ENCODE measurements at places on chromosomes 11 and 22.

DNA sequence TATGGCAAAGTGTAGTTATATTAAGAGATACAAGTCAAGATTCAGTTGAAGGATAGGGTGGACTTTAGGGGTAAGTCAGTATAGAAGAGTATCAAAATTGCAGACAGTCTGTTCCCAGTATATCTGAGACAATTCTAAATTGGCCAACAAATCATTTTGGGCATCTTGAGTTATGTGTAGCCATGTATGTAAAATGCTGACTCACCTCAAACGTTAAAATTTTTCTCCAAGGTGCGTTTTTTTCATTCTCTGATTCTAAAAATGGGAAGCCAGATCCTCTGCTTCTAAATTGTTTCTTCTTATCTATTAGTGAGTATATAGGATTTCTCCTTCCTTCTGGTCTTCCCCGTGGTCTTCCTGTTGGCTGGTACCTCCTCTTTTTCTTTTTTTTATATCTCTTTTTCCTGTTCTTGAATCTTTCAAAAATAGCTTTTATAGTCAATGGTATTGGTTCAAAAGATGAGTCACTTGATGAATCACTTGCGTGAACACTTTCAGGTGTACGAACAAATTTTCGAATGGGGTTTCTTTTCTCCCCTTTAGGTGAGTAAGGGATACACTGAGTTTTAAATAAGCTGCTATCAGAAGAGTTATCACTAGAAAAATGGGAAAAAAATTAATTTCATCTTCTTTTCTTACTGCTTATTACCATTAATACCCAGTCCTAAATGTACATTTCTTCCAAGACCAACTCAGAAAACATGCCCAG lies 3.2 kb downstream of the TAF1D start:
- DNase-seq: no peak

GRCh38 chr11:44777209-44778194 lies 50.7 kb downstream of the TSPAN18 start:
- DNase-seq: peak; percentile 78

- DNase-seq: peak; percentile 73
Measured at GRCh38 chr11:131688048-131688693, 317.8 kb downstream of the NTM start.

- DNase-seq: no peak
Measured at GRCh38 chr11:45141631-45142030, 4.8 kb upstream of the PRDM11 start.

- DNase-seq: no peak
Measured at GRCh38 chr22:49426098-49426497, 401.6 kb downstream of the BRD1 start.

- DNase-seq: no peak
Measured at GRCh38 chr11:12017865-12018453, 9.5 kb upstream of the DKK3 start.

- DNase-seq: peak; percentile 47
Measured at GRCh38 chr11:132519241-132519815, 1013.0 kb downstream of the OPCML start.

- DNase-seq: no peak
Measured at GRCh38 chr11:8060146-8060719, 20.8 kb upstream of the TUB start.

- no peak for DNase-seq
Measured at GRCh38 chr11:104199053-104199452, 35.1 kb upstream of the PDGFD start.

DNA sequence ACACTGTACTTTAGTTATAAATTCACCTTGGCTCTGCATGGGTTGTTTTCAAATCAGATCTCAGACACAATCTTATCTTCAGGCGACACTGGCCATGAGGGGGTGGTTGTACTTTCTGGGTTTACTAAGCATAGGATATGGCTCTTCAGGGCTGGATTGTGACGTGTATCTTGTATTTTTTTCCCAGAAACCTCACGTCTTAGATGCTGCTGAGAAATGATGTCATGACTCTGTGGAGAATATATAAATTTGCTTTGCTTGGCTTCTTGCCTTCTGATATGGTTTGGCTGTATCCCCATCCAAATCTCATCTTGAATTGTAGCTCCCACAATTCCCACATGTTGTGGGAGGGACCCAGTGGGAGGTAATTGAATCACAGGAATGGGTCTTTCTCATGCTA lies 82.8 kb upstream of the VSTM5 start:
- no peak for DNase-seq

- no peak for DNase-seq
Measured at GRCh38 chr11:6400431-6401345, 10.4 kb downstream of the SMPD1 start.

- DNase-seq: peak; percentile 78
Measured at GRCh38 chr11:131463162-131463561, 92.7 kb downstream of the NTM start.

- no peak for DNase-seq
Measured at GRCh38 chr11:129721685-129722084, 94.0 kb upstream of the TMEM45B start.

GRCh38 chr11:114187173-114187572 lies 109.0 kb upstream of the NNMT start:
- no peak for DNase-seq

DNA sequence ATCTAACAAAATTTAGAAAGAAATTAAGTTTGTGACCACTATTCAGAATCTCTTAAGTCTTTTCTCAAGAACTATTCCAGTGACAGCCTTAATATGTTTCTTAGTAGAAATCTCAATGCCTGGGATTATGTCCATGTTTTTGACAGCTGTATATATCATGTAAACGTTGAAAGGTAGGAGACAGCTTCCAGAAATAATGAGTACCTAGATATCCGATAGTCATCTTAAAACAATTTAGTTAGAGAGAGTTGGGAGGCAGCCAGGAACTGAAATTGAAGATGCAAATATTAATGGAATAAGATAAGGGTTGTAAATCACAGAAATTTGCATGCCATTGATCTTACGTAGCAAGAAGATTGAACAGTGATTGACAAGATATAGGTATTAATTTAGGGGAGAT lies 955.2 kb downstream of the JRKL start:
- DNase-seq: peak; percentile 65

- no peak for DNase-seq
Measured at GRCh38 chr11:2542406-2542805, 97.6 kb downstream of the KCNQ1 start.

- no peak for DNase-seq
Measured at GRCh38 chr22:46119729-46120419, 30.5 kb upstream of the PPARA start.

DNA sequence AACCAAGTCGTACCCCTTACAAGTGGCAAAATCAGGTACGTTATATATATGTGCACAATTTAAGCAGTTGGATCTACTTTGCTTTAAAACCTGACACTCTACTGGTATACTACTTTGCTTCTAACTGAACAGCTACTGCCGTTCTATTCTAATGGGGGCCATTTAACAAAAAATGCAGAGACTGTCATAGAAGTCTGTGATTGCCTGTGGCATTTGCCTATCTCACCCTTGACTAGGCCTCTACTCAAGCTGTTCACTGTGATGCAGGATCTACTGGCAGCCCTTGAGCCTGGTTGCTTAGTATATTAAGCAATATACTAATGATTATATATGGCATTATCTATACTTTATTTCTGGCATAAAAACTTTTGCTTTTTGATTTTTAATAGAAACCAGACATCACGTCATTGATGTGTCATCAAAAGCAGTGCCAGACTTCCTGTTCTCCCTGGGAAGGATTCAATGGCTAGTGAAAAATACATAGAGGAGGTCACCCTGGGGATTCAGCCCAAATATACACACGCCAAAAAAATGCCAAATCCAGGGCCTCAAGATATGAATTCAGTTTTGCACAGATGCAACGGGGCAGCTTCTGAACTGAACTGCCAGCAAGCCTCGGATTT lies 40.0 kb upstream of the FIBIN start:
- DNase-seq: no peak

- DNase-seq: no peak
Measured at GRCh38 chr22:34804091-34804490, 261.9 kb upstream of the ISX start.

GRCh38 chr11:125489166-125489565 lies 6.9 kb downstream of the FEZ1 start:
- DNase-seq: no peak

- DNase-seq: no peak
Measured at GRCh38 chr11:75655605-75656004, 13.2 kb downstream of the MAP6 start.

GRCh38 chr22:19045094-19045493 lies 77.1 kb downstream of the DGCR2 start:
- DNase-seq: no peak

DNA sequence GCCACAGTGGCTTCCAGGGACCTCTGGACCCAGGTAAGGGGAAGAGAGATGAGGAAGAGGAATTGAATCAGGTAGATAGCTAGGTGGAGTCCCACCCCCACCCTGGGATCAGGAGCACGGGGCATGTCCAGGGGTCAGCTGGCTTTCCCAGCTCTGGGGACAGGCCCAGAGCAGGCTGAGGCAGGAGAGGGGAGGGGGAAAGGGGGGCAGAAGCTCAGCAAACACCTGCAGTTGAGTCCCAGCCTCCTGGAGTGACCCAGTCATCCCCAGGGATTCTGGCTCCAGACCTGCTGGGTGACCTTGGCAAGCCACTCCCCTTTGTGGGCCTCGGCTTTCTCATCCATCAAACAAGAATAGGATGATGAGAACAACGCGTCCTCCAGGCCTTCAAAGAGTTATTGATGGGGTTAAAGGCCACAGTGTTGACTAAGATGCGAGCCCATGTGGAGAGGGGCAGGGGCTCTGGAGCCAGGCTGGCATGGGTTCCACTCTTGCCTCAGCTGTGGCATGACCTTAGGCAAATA lies 16.0 kb downstream of the STARD10 start:
- DNase-seq: no peak

GRCh38 chr22:48376428-48376827 lies 1451.2 kb downstream of the BRD1 start:
- no peak for DNase-seq

DNA sequence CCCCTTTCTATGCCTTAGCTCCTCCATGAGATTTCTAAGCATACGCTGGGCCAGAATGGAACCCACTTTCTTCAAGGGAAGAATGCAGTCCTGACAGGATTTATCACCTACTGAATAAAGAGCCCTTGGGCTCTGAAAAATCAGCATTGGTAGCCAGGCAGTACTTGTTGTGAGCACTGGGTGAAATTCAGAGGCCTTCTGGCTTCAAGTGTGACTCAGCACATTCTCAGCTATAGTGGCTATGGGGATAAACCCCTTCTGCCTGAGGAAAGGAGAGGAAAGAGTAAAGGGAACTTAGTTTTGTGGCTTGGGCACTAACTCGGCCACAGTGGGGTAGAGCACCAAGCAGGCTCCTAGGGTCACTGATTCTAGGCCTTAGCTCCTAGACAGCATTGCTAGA lies 574.8 kb downstream of the JRKL start:
- no peak for DNase-seq

GRCh38 chr11:112212290-112212689 lies 13.9 kb upstream of the PTS start:
- DNase-seq: no peak

DNA sequence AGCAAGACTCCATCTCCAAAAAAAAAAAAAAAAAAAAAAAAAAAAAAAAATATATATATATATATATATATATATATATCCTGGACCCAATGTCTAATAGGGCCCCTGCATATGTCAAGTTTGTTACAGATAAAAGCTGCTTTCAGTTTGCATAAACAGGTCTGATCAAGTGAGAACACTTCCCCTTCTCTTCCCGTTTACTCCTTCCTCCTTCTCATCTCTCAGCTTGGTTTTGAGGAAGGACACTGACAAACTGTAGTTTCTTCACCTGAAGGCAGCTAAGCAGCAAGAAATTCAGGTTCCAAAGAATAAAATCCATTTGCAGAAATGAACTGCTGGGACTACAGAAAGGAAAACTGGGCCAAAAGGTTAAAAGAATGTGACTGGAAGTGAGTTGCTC lies 11.7 kb downstream of the THOC5 start:
- no peak for DNase-seq

GRCh38 chr11:114197799-114198500 lies 98.2 kb upstream of the NNMT start:
- no peak for DNase-seq

DNA sequence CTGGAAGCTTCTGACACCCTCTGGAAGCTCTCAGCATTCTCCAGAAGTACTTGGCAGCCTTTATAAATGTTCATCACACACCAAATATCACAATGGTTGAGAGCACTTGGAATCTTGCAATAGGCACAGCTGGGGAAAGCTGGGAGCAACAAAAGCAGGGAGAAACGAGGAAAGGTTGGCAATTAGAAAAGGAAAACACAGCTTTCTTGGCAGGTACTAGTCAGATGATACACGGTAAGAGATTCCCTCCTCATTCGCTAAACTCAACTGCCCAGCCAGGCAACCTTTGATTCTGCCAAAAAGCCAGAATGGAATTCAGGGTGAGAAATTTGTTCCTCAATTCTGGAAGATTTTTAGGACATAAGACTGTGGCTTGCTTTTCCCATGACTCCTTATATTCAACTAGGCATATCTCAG lies 576.9 kb upstream of the ANO5 start:
- no peak for DNase-seq

DNA sequence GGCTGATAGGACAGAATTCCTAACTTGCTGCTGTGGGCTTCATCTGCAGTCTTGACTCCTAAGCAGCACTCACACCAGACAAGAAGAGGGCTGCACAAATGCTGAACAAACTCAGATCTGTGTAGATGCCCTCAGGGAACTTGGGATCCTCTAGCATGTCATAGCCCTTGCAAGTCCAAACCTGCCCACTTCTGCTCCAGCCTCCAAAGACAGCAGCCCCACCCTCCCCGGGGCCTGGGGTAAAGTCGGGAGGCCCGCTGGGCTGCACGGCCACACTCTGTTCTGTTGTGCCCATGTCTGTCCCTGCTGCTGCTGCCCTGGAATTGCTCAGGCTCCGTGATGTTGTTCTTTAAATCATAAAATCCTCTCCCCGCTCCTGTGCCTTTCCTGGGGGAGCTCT lies 28.3 kb downstream of the DRD2 start:
- DNase-seq: no peak

GRCh38 chr11:117535850-117536411 lies 208.3 kb downstream of the CEP164 start:
- peak; percentile 28 for DNase-seq

- no peak for DNase-seq
Measured at GRCh38 chr11:16191212-16191867, 165.0 kb downstream of the SOX6 start.

DNA sequence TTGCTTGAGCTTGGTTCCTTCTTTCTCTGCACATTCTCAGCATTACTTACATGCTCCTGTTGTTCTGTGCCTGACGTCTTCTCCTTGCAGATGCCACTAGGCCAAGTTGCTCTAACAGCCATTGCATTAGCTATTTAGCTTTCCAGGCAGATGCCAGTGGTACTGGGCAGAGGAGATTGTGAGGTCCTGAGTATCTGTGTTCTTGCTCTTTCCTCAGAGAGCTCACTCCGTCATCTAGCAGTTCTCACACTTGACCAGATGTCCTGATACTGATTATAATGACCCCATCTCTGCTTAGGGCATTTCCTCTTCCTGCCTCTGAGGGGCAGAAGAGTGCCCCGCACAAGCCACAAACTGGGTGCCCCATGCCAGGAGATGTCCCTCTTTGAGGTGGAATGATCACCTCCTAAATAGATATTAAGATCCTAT lies 30.7 kb downstream of the ARHGAP1 start:
- DNase-seq: peak; percentile 30
